Skeletal muscle cell (primary cell): ENCODE measurements at places on chromosomes 6 and 20.

GRCh38 chr20:31569163-31570020 is 35.7 kb upstream of the ID1 start:
- no peak for DNase-seq

GRCh38 chr6:81228912-81229555 is 523.4 kb downstream of the TENT5A start:
- no peak for DNase-seq

DNA sequence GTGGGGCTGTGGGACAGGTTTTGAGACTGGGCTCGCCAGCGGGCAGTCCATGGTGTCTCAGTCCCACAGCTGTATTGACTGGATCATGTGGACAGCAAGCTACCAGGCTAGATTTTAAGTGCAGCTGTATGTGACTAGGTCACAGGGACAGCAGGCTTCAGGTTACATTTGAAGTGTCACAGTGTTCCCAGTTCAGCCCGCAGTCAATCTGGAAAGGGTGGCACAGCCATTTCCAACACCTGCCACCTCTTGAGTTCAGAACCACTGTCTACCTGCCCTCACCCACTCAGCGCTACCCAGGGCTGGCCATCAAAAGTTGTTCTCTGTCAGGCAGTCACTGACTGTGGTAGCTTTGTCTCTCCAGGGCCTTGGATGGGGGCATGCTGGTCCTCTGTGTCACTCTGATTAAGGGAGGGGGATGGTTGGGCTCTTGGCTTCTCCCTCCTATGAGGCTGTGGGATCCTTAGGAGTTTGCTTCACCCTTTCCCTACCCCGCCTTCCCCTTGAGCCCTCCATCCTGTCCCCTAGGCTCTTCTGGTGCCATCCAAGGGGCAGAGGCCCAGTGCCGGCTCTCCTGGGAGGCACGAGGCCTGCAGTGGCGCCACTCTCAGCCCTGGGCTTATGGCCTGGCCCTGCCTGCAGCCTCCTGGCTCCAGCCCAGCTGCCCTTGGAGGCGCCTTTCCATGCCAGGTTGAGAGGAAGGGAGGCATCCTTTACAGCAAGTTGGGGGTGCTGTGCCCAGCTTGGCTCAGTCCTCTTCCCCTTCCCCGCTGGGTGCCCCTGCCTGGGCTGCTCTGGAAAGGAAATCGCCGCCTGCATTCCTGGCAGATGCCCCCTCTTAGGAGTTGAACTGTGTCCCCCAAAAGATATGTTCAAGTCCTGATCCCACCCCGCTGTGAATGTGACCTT is 44.9 kb downstream of the PNLDC1 start:
- DNase-seq = no peak

- peak; percentile 85 for DNase-seq
Observed at GRCh38 chr6:73579851-73580246, 59.0 kb upstream of the EEF1A1 start.

DNA sequence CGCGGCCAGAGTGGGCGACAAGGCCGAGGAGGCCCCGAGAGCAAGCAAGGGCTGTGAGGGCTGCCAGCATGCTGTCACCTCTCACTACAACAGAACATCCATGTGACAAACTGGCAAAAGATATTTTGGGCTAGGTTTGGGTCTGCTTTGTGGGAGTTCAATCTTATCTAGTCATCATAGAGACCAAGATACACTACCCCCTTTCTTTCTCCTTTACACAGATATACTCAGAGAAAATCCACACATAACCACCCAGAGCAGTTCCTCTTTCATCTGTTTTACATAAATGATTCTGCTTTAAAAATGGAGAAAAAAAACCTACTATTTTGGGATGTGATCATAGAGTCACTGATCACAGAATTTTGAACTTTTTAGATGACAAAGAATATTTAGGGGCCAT is 16.8 kb downstream of the SOX4 start:
- DNase-seq = no peak
